Immature natural killer cell (primary cell): ENCODE measurements at places on chromosomes 5 and 9. TPM values are rescaled to one million over a fixed set of nuclear protein-coding genes. Genes with fewer than 3 reads are reported as not detected.

DNA sequence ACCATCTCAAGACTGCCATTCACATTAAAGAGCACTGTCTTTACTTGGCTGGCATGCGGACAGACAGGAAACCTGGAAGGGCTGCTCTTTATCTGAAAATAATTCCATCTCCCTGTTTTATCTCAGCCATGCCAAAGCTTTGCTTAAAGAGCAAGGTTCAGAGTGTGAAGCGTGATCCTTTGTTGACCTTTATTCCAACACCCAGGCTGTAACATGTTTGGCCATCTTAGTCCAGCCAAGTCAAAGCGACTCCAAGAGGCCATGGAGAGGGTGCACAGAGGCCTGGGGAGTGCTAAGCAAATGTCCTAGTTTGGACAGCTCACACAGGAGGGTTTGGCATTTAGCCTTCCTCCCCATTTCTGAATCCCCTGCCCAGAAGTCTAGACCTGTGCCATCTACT is 194.7 kb downstream of the PJA2 start:
- DNase-seq: no peak

DNA sequence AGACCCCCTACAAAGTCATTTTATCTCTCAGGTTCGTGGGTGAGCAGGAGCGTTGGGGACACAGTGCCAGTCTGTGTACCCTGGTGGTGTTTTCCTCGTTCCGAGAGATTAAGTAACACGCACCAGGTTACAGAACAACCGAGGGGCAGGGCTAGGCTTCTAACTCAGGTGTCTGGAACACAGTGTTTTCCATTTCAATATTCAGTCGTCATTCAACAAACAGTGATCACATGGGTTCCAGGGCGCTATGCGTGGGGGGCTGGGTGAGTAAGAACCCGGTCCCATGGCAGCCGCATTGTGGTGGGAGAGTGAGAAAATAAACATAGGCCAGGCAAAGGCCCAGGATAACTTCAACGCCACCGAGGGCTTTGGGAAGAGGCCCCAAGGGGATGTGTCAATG is 55.9 kb upstream of the RNU6ATAC start:
- no peak for DNase-seq

The ADAMTS13 gene
- 0.33 TPM for polyA plus RNA-seq

GRCh38 chr5:172816925-172817562 is 17.0 kb upstream of the ERGIC1 start:
- DNase-seq: no peak

The FCN1 gene
- polyA plus RNA-seq: 24.2 TPM

The IL4 gene
- polyA plus RNA-seq: not detected

- DNase-seq: no peak
Observed at GRCh38 chr9:84187090-84187489, 153.5 kb downstream of the SLC28A3 start.

- no peak for DNase-seq
Observed at GRCh38 chr5:123092696-123093095, 3.7 kb downstream of the PRDM6 start.

DNA sequence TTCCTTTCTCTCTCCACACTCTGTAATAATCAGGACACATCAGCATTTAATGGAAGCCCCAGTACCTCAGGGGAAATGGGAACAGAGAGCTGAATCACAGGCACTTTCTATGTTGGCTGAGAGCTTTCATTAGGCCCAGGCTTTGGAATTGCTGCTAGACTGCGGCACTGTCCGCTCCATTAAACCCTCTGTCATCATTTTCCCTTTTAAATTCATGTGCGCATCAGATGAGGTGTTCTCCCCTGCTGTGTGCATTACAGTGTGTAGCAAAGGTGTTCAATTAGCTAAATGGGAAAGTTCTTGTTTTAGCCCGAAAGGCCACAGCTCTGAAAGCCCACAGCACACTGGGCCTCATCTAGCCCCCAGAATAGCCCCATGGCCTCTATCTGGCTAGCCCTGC is 133.6 kb downstream of the SV2C start:
- DNase-seq: no peak

The FGF1 gene
- polyA plus RNA-seq: not detected

The PRDM9 gene
- not detected for polyA plus RNA-seq

GRCh38 chr9:105842023-105842644 is 147.8 kb downstream of the TMEM38B start:
- peak; percentile 21 for DNase-seq

The FAM221B gene
- not detected for polyA plus RNA-seq

DNA sequence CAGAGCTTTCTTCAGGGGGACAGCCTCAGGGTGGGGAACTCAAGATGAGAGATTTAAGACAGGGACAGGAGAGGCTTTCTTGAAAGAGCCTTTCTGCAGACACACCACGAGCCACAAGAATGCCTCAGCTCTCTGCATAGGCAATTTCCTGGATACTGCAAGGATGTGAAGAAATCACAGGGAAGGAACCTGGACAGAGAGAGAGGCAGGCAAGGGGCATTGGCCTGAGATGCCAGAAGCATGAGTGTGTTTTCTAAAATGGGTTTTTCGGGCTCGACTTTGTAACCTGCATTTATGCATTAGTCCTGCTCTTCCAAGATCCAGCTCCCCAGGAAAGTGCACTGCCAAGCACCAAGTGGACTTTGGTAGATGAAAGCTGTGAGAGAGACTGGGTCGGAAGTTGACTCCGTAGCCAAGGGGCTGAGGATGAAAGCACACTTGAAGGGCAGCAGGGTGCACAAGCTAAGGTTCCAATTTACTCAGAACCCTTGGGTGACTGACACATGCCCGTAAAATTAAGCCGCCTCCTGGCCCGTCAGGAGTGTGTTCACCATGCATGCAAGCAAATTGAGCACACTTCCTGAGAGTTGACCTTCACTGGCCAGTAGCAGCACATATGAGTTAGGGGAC is 90.9 kb downstream of the CFAP90 start:
- no peak for DNase-seq

The TAF11L12 gene
- polyA plus RNA-seq: not detected

The SPRY4 gene
- not detected for polyA plus RNA-seq

GRCh38 chr5:77864997-77865396 is 88.9 kb upstream of the TBCA start:
- no peak for DNase-seq

The NINJ1 gene
- 54.0 TPM for polyA plus RNA-seq

The RAI14 gene
- polyA plus RNA-seq: 6.6 TPM

GRCh38 chr9:99389087-99390033 is 167.3 kb downstream of the SEC61B start:
- no peak for DNase-seq

DNA sequence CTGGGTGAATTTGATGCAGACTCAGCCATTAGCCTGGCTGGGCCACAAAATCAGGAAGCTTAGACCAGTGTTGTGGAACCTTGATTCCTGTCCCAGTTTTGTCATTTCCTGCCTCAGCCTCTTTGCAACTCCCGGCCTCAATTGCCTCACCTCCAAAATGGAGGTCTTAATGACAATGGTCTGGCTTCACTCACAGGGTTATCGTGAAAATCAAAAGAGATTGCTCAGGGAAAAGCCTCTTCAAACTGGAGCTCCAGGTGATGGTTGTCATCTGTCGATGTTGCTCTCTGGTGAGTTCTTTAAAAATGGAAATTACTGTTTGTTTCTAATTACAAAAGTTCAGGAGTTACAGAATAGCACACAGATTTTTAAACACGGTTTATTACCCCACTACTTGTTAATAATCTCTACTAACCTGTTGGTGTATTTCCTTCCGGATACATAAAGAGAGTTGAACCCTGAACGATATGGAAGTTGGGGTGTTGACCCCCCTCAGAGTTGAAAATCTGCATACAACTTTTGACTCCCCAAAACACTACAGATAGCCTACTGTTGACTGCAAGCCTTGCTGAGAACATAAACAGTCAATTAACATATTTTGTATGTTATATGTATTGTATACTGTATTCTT is 109.9 kb upstream of the CPEB4 start:
- DNase-seq: no peak

The SLC6A19 gene
- not detected for polyA plus RNA-seq
